ENCODE measurements at places on chromosomes 3 and 15. TPM values are rescaled to one million over a fixed set of nuclear protein-coding genes. Genes with fewer than 3 reads are reported as not detected.
A peak's percentile ranks its signal among the peaks of the same experiment; 100 is the strongest.

GRCh38 chr15:77541421-77542181, 91.1 kb downstream of the LINGO1 start:
- peaks cover 68% of the 10 kb centered on the region for H3K4me1 ChIP-seq
- peak; percentile 89 for DNase-seq
- no peaks in the 10 kb centered on the region for H3K36me3 ChIP-seq
- no peak overlapping the region for H3K4me3 ChIP-seq
- H3K27ac ChIP-seq, result no peak overlapping the region

DNA sequence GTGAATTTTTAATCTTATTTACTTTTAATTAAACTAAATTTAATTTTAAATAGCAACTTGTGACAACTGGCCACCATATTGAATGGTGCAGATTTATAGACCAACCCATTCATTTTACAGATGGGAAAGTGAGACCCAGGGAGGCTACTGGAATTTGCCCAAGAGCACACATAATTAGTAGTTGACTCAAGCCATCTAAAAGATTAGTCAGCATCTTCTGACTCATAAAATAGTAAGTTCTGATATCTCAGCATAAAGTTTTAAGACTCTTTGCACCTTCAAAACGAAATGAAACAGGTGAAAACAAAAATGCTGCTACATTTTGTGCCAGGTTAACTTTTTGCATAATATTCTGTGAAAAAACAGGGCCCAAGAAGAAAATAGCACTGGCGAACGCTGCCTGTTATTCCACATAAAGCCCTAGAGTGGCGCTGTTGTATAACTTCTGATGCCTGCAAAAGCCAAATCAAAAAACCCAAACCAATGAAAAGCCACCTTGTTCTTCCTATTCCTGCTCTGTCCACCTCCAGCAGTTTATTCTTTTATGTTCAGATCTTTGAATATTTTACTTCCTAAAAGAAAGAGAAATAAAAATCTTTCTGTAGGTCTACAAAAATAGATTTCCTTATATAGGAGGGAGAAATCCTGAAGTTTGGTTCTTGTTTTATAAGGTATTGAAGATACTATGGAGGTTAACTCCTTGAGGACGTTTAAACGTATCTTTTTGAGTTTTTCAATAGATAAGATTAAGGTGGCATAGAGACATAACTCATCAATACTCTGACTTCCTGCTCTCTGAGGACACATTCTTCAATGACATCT, 62.8 kb downstream of the OTOL1 start:
- no peaks in the 10 kb centered on the region for H3K27me3 ChIP-seq
- H3K27ac ChIP-seq, result no peak overlapping the region
- no peak for DNase-seq
- H3K4me3 ChIP-seq, result no peak overlapping the region

GRCh38 chr15:56930669-56931313, 12.3 kb downstream of the TCF12 start:
- DNase-seq, result no peak
- peaks cover 74% of the 10 kb centered on the region for H3K4me1 ChIP-seq
- H3K27ac ChIP-seq, result no peak overlapping the region
- peaks cover 10% of the 10 kb centered on the region for H3K36me3 ChIP-seq
- H3K27me3 ChIP-seq, result no peaks in the 10 kb centered on the region

- H3K4me3 ChIP-seq, result no peak overlapping the region
- no peaks in the 10 kb centered on the region for H3K27me3 ChIP-seq
- no peak for DNase-seq
- H3K4me1 ChIP-seq, result no peaks in the 10 kb centered on the region
Measured at GRCh38 chr3:127981097-127981496, 66.1 kb downstream of the KBTBD12 start.

- H3K27ac ChIP-seq, result no peak overlapping the region
- H3K36me3 ChIP-seq, result no peaks in the 10 kb centered on the region
- H3K4me3 ChIP-seq, result no peak overlapping the region
- no peak for DNase-seq
Measured at GRCh38 chr15:76448755-76449154, 112.2 kb downstream of the ISL2 start.

- H3K36me3 ChIP-seq, result peaks cover 4% of the 10 kb centered on the region
- peaks cover 48% of the 10 kb centered on the region for H3K4me1 ChIP-seq
- peak; percentile 83 for DNase-seq
- H3K4me3 ChIP-seq, result peak overlapping the region; percentile 61
- H3K27ac ChIP-seq, result peak overlapping the region; percentile 95
Measured at GRCh38 chr3:184314700-184315542, 515 bp downstream of the EIF4G1 start.

DNA sequence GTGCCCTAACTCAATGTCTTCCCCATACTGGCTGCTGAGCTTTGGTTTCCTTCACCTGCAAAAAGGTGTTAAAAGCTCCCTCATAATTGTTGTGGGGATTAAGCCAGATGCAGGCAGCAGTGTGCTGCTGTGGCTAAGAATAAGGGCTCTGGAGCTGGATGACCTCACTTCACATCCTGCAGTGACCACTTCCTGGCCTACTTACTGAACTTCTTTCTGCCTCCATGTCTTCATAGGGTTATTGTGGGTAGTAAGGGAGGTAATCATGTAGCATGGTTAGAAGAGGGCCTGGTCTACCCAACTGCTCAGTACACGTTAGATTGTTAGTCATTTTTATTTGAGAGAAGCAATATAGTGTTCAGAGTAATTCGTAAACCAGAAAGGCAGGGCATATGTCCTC, 18.4 kb downstream of the GYG1 start:
- H3K27ac ChIP-seq, result peak overlapping the region; percentile 33
- H3K4me3 ChIP-seq, result no peak overlapping the region
- peak; percentile 32 for DNase-seq
- peaks cover 43% of the 10 kb centered on the region for H3K36me3 ChIP-seq

DNA sequence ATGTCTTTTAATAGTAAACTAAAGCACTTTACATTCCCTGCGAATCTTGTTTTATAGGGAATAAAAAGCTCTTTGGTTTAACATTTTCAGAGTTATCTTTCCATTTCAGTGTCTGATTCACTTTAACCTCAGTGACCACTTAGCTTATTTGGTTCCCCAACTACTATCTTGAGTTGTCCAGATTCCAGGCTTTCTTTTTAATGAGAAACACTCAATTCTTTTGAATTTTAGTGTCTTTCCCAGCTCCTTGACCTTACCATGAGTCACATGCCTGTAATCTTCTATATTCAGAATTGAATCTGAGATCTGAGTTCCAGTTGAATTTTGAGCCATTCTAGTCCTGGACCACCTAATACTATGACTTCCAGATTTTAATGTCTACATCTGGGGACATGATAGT, 144.4 kb downstream of the KCNAB1 start:
- H3K27ac ChIP-seq, result no peak overlapping the region
- no peaks in the 10 kb centered on the region for H3K36me3 ChIP-seq
- H3K4me1 ChIP-seq, result no peaks in the 10 kb centered on the region
- DNase-seq, result no peak
- H3K4me3 ChIP-seq, result no peak overlapping the region
- H3K27me3 ChIP-seq, result no peaks in the 10 kb centered on the region

- H3K36me3 ChIP-seq, result no peaks in the 10 kb centered on the region
- no peak overlapping the region for H3K27ac ChIP-seq
- H3K4me1 ChIP-seq, result peaks cover 1% of the 10 kb centered on the region
- no peaks in the 10 kb centered on the region for H3K27me3 ChIP-seq
Measured at GRCh38 chr3:171358181-171358880, 101.9 kb downstream of the TNIK start.

GRCh38 chr3:157464321-157464720, 27.7 kb downstream of the PTX3 start:
- H3K36me3 ChIP-seq, result no peaks in the 10 kb centered on the region
- no peak overlapping the region for H3K27ac ChIP-seq
- no peaks in the 10 kb centered on the region for H3K27me3 ChIP-seq
- H3K4me1 ChIP-seq, result no peaks in the 10 kb centered on the region
- H3K4me3 ChIP-seq, result no peak overlapping the region
- DNase-seq, result peak; percentile 30

GRCh38 chr15:49904296-49904695, 214.7 kb downstream of the ATP8B4 start:
- H3K4me1 ChIP-seq, result peaks cover 3% of the 10 kb centered on the region
- H3K36me3 ChIP-seq, result no peaks in the 10 kb centered on the region
- no peaks in the 10 kb centered on the region for H3K27me3 ChIP-seq
- H3K27ac ChIP-seq, result no peak overlapping the region
- H3K4me3 ChIP-seq, result no peak overlapping the region
- no peak for DNase-seq

DNA sequence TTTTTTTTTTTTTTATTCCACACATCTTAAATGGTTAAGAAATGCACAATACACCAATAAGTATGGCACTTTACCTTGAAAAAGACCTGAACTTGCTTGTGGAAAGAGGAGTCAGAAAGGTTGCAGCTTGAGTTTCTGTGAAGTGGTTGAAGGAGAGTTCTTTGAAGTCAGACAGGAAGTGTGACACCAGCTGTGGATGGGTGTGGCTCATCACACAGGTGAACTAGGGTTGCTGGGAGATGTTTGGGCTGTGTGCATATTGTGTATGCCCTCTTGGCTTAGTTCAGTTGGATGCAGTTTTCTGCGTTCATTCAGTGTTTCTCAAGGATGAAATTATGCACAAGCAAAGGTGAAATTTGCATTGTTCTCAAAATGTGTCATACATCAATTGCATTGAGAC, 6.3 kb downstream of the AEN start:
- H3K27me3 ChIP-seq, result no peaks in the 10 kb centered on the region
- peak overlapping the region; percentile 4 for H3K27ac ChIP-seq
- H3K4me3 ChIP-seq, result no peak overlapping the region
- H3K4me1 ChIP-seq, result peaks cover 81% of the 10 kb centered on the region
- peaks cover 66% of the 10 kb centered on the region for H3K36me3 ChIP-seq

DNA sequence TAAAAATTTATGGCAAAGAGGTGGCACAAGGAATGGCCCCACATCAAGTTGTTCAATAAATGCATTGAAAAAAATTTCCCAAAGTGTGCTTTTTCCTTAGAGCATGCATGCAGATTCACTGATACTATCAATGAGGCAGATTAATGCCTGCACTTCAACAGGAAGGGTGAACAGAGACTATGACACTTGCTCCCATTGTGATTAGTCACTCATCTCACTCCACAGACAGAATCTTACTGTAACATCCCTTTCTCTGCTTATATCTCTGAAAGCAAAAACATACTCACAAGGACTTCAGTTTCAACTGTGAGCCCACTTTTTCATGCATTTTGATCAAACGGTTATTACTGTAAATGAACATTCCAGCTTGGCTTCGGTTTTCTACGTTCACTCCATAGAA, 60.9 kb downstream of the MORC1 start:
- no peaks in the 10 kb centered on the region for H3K4me1 ChIP-seq
- H3K27me3 ChIP-seq, result no peaks in the 10 kb centered on the region
- H3K27ac ChIP-seq, result no peak overlapping the region
- DNase-seq, result no peak
- no peaks in the 10 kb centered on the region for H3K36me3 ChIP-seq

- no peaks in the 10 kb centered on the region for H3K27me3 ChIP-seq
- DNase-seq, result no peak
- H3K4me1 ChIP-seq, result no peaks in the 10 kb centered on the region
- H3K4me3 ChIP-seq, result no peak overlapping the region
- no peak overlapping the region for H3K27ac ChIP-seq
- H3K36me3 ChIP-seq, result no peaks in the 10 kb centered on the region
Measured at GRCh38 chr15:64903326-64903950, 8.3 kb upstream of the ANKDD1A start.

DNA sequence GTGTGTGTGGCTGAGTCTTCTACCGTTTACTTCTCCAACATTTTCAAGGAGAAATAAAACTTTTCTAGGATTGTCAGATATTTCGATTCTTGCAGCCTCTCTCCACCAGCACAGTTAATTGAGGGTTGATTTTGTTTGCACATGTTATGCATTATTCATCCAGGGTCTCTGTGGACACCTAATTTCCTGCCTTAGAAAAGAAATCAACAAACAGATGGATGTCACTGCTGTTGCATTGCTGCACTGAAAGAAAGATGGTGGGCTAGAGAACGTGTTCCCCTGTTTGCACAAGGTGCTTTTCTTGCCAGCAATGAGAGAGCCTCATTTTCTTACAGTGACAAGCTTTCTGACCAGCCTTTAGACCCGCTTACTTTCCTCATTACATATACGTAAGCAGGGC, 150.0 kb downstream of the CLSTN2 start:
- no peak overlapping the region for H3K27ac ChIP-seq
- H3K36me3 ChIP-seq, result no peaks in the 10 kb centered on the region
- H3K27me3 ChIP-seq, result no peaks in the 10 kb centered on the region

GRCh38 chr3:101989578-101990200, 140.4 kb downstream of the NFKBIZ start:
- no peaks in the 10 kb centered on the region for H3K36me3 ChIP-seq
- no peak for DNase-seq
- H3K4me1 ChIP-seq, result no peaks in the 10 kb centered on the region
- H3K27me3 ChIP-seq, result no peaks in the 10 kb centered on the region

GRCh38 chr3:39193391-39193790, 996 bp upstream of the XIRP1 start:
- H3K27me3 ChIP-seq, result no peaks in the 10 kb centered on the region
- no peak for DNase-seq
- no peak overlapping the region for H3K27ac ChIP-seq
- H3K4me3 ChIP-seq, result no peak overlapping the region
- H3K4me1 ChIP-seq, result peaks cover 9% of the 10 kb centered on the region

DNA sequence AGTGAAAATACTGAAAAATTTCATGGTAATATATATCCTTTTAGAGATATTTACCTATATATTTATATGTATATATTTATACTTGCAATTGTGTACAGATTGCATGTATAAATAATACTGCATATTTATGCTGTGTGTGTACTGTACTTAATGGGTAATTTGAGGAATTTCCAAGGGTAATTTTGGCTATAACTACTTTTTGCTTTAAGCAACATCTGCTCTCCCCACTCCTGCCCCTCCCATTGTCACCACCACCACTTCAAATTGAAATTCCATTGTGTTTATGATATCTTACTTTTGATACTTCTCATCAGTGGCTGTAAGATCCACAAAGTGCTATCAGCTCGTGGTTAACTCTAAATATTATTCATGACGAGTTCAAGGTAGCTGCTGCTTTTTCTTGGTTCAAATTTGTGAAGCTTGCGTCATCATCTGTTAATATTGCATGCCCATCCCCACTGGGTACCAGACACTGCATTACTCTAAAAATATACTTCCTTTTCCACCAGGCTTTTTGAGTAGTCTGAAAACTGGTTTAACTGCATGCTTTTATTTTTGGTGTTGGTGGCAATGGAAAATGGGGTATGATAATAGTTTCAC, 91.7 kb upstream of the MITF start:
- no peaks in the 10 kb centered on the region for H3K27me3 ChIP-seq
- no peak overlapping the region for H3K27ac ChIP-seq
- no peaks in the 10 kb centered on the region for H3K4me1 ChIP-seq
- no peak overlapping the region for H3K4me3 ChIP-seq
- no peaks in the 10 kb centered on the region for H3K36me3 ChIP-seq

The ADAM10 gene
- 20.4 TPM for total RNA-seq

The DPH6 gene
- 24.5 TPM for total RNA-seq

The CEP19 gene
- total RNA-seq, result 1.8 TPM

The ANKRD34C gene
- not detected for total RNA-seq

The CFAP44 gene
- total RNA-seq, result 25.7 TPM

The FRMD4B gene
- total RNA-seq, result 35.6 TPM

The SLC6A20 gene
- not detected for total RNA-seq

The POPDC2 gene
- 8.5 TPM for total RNA-seq
